Activated T-helper 2 cell treated with anti-CD3 and anti-CD28 coated beads, Interferon-gamma antibody, Interleukin-2, Interleukin-4, amounts not matched to agents 10 μg/mL and 5 μg/mL and 100 μg/mL, durations not matched to agents 14 hours and 24 hours and 36 hours (primary cell): ENCODE measurements at places on chromosomes 4 and X.

- DNase-seq = no peak
These were observed 18.0 kb downstream of the RHOH start for GRCh38 chr4:40214661-40215418.

GRCh38 chrX:130810561-130810960 is 92.4 kb downstream of the ENOX2 start:
- DNase-seq = no peak

DNA sequence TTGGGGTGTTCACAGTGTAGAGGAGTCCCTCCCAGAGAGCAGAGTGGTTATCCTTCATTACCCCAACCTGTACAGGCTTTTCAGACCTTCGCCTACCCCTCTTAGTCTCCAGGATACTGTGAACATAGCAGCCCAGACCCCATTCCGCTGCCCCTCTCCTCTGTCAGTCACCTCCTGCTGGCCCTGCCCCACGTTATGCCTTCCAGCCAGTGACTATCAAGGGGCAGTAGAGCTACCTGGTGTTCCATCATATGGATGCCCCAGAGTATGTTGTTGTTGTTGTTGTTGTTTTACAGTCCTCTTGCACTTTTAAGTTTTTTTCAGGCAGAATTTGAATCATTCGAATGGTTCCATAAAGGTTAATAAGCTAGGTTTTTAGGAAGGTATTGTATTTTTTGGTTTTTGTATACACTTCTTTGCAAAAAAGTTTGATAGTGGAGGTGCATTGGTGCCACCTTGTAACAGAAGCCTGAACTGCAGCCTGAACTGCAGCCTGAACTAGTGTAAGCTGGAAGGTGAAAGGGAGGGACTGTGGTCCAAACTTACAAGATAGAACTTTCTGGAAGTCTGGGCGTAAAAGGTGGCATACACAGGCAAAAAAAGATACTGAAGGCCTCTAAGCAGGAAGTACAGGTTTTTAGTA is 101.4 kb upstream of the RAB40AL start:
- DNase-seq = no peak

GRCh38 chr4:13547485-13548041 is 3.3 kb upstream of the NKX3-2 start:
- DNase-seq = no peak

DNA sequence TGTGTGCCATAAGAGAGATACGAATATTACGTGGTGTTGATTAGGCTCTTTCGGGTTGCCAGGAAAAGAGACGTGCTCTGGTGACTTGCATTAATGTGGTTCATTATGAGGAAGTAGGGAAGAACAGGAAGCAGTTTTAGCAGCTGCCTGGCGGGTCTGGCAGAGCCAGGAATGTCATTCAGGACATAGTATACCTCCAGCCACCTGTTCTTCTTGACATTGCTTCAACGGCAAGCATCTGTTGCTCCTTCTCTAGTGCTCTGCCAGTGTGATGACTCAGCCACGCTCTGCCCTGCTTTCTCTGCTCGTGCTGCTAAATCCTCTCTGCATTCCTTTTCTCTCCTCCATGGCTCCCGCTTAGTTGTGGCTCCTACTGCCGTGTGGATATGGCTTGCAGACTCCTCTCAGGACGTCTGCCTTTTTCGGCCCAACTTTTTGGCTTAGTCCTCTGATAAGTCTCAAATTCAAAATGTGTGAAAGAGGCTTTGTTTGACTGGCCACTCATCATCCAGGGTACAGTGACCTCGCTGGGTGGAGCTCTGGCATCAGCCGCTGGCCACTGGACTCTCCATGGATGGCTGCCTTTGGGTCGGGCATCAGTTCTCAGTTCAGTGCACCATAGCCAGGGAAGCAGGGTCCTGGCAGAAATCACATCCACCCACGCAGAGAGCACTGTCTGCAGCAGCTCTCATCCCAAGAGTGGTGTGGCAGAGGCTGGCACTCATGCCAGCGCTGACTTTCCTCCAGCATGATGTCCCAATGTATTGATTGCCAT is 89.3 kb upstream of the KLF3 start:
- DNase-seq = no peak

GRCh38 chr4:7759216-7759615 is 180.4 kb downstream of the AFAP1 start:
- peak; percentile 67 for DNase-seq

DNA sequence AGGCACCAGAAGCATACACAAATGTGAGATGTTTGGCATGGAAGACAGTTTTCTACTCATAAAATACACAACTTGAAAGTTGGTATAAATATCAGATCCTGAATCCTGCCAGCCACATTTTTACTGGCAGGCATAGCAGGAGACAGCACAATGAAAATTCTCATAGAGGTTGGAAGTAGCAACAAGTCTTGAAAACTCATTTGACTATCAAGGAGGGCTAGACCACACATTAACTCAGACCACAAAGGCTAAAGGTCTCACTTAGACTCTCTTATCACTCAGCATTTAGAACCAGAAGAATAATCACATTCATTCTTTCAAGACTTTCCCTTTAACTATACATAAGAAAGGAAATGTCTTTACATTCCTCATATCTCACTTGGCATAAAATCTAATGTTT is 56.5 kb downstream of the SORBS2 start:
- DNase-seq = no peak

DNA sequence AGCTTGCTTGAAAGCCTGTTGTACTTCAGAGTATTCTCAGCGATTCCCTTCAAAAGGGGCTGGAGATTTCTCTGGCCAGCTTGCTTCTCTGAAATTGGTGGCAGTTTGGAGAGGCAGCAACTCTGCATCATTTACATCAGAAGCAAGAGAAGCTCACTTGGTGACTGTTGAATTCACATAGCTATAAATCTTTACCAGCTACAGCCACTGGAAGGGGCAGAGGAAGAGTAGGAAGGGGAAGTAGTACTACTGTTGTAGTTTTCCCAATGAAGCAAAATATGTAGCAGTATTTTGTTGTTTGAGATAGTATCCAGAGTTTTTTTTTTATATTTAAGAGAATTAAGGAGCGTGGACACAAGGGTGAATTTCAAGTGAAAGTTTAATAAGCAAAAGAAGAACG is 2.8 kb downstream of the TENT5D start:
- no peak for DNase-seq

GRCh38 chr4:122890147-122890795 is 32.1 kb downstream of the NUDT6 start:
- no peak for DNase-seq
